ENCODE measurements at places on chromosomes 2 and 18.

- no peak for DNase-seq
These were observed 54.0 kb downstream of the IWS1 start for GRCh38 chr2:127472268-127472667.

DNA sequence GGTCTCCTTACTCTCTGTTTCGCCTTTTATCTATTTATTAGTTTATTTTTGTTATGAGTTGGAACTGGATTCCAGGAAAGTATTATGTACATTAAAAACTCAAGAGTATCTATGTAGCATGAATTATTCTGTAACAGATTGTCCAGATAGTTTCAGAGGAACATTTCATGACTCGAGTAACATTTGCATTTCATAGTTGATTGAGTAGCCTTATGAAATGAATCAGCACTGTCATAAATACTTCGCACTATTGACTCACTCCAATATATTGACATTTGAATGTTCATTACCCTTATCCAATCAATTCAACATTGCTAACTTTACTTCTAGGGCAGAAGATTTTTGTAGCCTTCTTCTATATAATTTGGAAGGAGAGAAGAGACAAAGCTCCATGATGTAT lies 11.3 kb upstream of the VRK2 start:
- no peak for DNase-seq

GRCh38 chr2:105765415-105766299 lies 20.9 kb downstream of the NCK2 start:
- DNase-seq, result no peak

DNA sequence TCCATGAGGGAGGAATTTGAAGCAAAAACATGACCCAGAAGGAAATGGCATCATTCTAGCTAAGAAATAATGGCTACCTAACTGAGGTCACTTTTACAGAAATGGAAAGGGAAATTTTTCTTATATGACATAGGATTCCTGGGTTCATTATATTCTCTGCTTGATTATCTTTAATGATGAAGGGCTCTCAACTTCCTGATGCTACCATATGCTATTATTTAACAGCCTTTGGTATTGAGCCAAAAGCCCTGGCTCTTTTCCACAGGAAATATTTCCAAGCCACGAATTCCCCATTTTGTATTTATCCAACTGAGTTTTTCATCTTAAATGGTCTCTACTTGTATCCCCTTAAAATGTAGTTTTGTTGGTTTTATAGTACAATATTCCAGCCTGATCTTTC lies 63.2 kb upstream of the NPAS2 start:
- DNase-seq, result no peak

DNA sequence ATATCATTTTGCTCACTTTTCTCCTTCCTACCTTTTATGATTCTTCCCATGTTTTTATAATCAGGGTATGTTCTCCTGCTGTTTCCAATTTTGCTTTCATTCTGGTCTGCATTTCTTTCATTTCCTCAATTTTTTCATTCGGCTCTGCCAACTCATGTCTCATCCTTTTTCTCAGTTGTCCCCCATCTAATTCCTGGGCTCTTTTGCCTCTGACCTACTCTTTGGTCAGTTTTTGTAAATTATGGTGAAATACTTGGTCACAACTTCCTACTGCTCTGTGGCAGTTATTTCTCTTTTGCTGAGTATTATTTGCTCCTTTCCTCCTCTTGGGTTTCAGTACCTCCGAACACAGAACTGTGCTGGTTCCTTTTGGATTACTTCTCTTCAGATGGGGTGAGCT lies 27.5 kb downstream of the MYO7B start:
- no peak for DNase-seq

DNA sequence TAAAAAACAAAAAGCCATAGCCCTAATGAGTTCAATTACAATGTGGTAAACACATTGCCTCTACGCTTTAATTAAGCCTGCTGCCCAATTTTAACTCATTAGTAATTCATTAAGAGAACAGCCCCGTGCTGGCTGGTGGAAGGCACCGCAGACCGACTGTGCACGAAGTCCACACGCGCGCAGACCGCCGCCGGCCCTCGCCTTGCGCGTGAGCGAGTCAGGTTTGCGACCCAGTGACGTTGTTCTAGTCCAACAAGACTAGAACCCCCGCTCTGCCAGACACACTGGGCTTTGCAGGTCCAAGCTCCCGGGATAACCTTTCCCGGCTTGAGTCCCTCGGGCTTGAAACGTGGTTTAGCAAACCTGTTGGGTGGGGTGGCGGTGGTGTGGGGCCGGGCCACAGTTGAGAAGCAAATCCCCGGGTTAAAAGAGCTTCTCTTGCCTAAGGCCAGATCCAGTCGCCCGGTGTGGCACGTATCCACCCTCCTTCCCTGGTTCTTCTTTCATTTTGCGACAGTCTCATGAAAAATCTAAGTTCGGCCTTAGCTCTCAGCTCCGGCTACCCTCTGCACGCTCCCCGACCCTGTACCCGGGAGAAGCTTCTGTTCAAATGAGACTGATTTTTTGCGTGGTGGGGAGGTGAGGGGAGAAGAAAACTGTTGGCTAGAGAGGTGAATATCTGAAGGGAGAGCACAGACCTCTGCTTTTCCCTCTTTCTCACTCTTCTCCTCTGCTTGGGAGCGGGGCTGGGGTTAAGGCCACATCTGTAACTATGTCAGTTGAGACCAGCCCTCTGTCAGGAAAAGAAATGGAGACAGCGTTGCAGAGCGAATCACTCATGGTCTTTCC lies 11.1 kb upstream of the SKOR2 start:
- DNase-seq, result peak; percentile 12

- DNase-seq, result no peak
These were observed 221.0 kb downstream of the CDH20 start for GRCh38 chr18:61554117-61554776.

- DNase-seq, result no peak
These were observed 129.5 kb downstream of the ZNF516 start for GRCh38 chr18:76365561-76365960.

GRCh38 chr2:232126301-232127099 lies 165.0 kb downstream of the DIS3L2 start:
- no peak for DNase-seq

DNA sequence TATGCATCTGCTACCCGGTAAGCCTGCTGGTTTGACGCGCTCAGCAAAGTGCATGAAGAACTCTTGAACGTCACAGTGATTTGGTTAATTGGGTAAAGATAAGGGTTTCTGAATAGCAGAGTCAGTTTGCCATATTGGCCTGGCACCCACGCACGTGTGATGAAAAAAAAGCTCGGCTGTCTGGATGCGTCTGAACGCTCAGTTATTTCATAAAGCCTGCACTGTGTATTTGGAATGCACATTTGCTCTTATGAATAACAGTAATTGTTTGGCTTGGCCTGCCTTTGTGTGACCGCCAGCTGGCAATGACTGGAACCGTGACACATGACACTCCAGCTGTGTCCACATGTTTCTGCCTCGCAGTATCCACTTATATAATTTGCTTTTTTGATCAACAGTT lies 129.2 kb upstream of the MEIS1 start:
- DNase-seq, result no peak

GRCh38 chr2:149021271-149021719 lies 17.2 kb upstream of the LYPD6B start:
- DNase-seq, result no peak

DNA sequence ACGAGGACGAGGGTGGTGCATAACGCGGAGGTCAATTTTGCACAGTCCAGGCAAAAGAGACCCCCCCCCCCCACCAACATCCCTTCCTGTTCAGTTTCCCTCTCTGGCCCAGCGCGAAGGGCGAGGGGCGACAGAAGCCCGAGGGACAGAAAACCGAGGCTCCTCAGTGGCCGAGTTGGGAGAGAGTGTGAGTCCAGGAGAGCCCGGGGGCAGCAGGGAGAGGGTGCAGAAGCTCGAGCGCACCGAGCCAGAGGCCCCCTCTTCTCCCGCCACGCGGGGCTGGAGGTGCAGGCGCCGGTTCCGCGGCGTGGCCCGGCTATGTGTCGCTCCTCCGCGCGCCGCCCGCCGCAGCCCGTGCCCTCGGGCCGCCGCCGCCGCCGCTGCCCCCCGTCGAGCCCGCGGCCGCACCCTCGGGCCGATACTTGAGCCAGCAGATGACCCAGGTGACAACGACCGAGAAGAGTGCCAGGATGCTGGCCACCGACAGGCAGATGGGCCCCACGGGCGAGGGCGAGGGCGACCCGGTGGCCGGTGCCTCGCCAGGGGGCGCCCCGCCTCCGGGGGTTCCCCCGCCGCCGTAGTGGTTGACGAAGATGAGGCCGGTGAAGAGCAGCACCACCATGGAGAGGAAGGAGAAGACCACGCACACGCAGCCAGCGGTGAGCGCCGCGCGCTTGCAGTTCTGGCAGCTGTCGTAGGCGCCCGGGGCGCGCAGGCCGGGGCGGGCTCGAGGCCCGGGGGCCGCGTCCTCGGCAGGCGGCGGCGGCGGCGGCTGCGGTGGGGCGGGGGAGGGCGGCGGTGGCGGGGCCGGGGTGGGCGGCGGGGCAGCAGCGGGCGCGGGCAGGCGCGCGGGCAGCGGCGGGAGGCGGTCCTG lies 20.2 kb upstream of the PAX3 start:
- DNase-seq, result peak; percentile 32

- DNase-seq, result no peak
These were observed 141.7 kb upstream of the SERPINE2 start for GRCh38 chr2:224180810-224181209.

GRCh38 chr2:86054535-86055082 lies 51.1 kb downstream of the POLR1A start:
- DNase-seq, result no peak

GRCh38 chr18:11494107-11494506 lies 115.3 kb upstream of the SLC35G4 start:
- DNase-seq, result no peak
